Fibroblast of lung (primary cell): ENCODE measurements at places on chromosomes 12 and 14. TPM values are rescaled to one million over a fixed set of nuclear protein-coding genes. Genes with fewer than 3 reads are reported as not detected.

- no peak for DNase-seq
- H3K4me3 ChIP-seq: no peak overlapping the region
- H3K4me1 ChIP-seq: no peaks in the 10 kb centered on the region
- H3K27ac ChIP-seq: no peak overlapping the region
Observed at GRCh38 chr12:19311165-19311564, 128.1 kb upstream of the AEBP2 start.

DNA sequence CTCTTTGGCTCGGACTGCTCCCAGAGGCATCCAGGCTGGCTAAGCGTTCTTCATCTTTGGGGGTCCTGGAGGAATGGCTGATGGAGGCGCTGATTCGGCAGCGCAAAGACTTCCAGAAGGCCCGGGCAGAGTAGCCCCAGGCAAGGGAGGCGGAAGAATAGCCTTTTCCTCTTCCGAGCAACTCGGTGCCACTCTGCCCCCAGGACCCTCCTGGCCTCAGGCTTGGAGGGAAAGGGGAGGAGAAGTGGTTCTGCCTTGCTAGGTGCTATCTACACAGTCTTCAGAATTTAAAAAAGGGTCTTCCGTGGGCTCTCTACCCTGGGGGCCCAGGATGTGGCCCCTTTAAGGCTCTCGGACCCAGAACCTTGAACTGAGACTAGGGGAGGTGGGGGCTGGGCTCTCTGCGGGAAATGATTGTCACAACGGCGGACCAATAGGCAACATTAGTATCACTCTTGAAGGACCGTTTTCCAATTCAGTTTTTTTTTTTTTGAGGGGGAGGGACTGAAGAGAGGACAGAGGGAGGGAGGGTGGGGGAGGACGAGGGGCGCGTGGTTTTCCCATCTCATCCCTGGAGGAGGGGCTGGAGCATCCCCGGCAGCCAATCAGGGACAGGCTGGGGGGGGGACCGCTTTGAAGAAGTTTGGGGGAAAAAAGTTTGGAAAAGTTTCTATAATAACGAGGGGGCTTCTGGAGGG is at the start of gene NFATC4:
Gene NFATC4 (plus strand): TSS at position 671 of the 698 bp plus-strand sequence. CDS start 157 bp downstream, outside the sequence.
- peak; percentile 99 for DNase-seq
- H3K4me3 ChIP-seq: peak within 1 kb of the TSS; percentile 96
- no peaks in the 10 kb centered on the region for H3K27me3 ChIP-seq
- peaks cover 31% of the 10 kb centered on the region for H3K4me1 ChIP-seq
- H3K27ac ChIP-seq: peak within 1 kb of the TSS; percentile 98
- H3K36me3 ChIP-seq: peaks cover 7% of the 10 kb centered on the region

- no peak overlapping the region for H3K4me3 ChIP-seq
- no peak for DNase-seq
- peaks cover 12% of the 10 kb centered on the region for H3K27me3 ChIP-seq
- H3K36me3 ChIP-seq: no peaks in the 10 kb centered on the region
- peaks cover 5% of the 10 kb centered on the region for H3K4me1 ChIP-seq
Observed at GRCh38 chr12:94706250-94706661, 55.9 kb upstream of the TMCC3 start.

GRCh38 chr14:97213720-97214119 is 416.5 kb downstream of the VRK1 start:
- H3K36me3 ChIP-seq: no peaks in the 10 kb centered on the region
- H3K27me3 ChIP-seq: no peaks in the 10 kb centered on the region
- H3K4me1 ChIP-seq: no peaks in the 10 kb centered on the region
- DNase-seq: no peak
- no peak overlapping the region for H3K4me3 ChIP-seq

- H3K36me3 ChIP-seq: peaks cover 4% of the 10 kb centered on the region
- no peaks in the 10 kb centered on the region for H3K27me3 ChIP-seq
- H3K4me1 ChIP-seq: peaks cover 13% of the 10 kb centered on the region
- no peak overlapping the region for H3K4me3 ChIP-seq
- no peak overlapping the region for H3K27ac ChIP-seq
Observed at GRCh38 chr14:96091149-96091693, 52.1 kb downstream of the C14orf132 start.

DNA sequence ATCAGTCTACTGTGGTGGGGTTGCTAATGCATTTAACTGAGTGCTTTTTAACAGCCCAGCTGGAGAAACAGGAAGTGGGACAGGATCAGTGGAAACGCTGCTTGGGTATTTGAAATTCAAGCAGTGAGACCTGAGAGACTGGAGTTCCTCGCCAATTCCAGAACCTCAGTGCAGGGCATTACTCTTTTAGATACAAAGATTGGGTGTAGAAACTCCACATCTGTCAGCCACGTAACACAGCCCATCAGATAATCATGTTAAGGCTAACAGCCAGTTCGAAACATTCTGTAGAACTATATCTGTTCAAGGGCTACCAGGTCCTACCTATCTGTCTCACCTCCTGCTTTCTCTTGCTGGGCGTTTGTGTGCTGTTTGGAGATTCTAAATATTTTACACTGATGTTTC is 45.5 kb downstream of the RAD52 start:
- H3K36me3 ChIP-seq: peaks cover 18% of the 10 kb centered on the region
- no peak for DNase-seq
- no peaks in the 10 kb centered on the region for H3K4me1 ChIP-seq
- H3K27ac ChIP-seq: no peak overlapping the region
- H3K4me3 ChIP-seq: no peak overlapping the region

GRCh38 chr14:105622329-105622955 is 96.1 kb downstream of the TMEM121 start:
- H3K4me3 ChIP-seq: no peak overlapping the region
- DNase-seq: no peak
- no peak overlapping the region for H3K27ac ChIP-seq
- no peaks in the 10 kb centered on the region for H3K4me1 ChIP-seq
- no peaks in the 10 kb centered on the region for H3K27me3 ChIP-seq

GRCh38 chr14:69973846-69974245 is 94.6 kb downstream of the SMOC1 start:
- H3K27me3 ChIP-seq: no peaks in the 10 kb centered on the region
- H3K4me1 ChIP-seq: no peaks in the 10 kb centered on the region
- H3K27ac ChIP-seq: no peak overlapping the region

DNA sequence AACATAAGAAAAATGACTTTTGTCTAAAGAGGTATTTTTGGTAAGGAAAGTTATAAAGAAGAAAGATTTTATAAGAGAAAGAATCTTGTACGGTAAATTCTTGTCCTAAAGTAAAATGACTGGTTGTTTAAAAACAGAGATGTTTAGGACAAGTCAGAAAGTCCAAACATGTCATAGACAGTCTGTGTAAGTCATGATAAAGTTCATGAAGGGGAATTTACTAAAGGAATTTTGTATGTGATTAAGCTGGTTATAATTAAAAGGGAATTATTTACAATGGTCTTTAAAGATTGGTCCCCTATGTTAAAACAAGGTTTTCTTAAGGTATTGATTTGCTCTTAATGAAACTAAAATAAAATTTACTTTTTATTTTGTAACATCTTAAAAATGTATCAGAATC is 269.4 kb upstream of the CCDC196 start:
- DNase-seq: no peak
- no peaks in the 10 kb centered on the region for H3K36me3 ChIP-seq
- H3K4me3 ChIP-seq: no peak overlapping the region
- H3K27ac ChIP-seq: no peak overlapping the region
- no peaks in the 10 kb centered on the region for H3K27me3 ChIP-seq

- H3K27me3 ChIP-seq: no peaks in the 10 kb centered on the region
- H3K36me3 ChIP-seq: no peaks in the 10 kb centered on the region
- peak; percentile 79 for DNase-seq
- H3K27ac ChIP-seq: peak within 1 kb of the TSS; percentile 95
- no peaks in the 10 kb centered on the region for H3K4me1 ChIP-seq
- H3K4me3 ChIP-seq: no peak within 1 kb of the TSS
Observed at GRCh38 chr12:38905480-38906351, at the start of gene CPNE8. Gene CPNE8 (minus strand): TSS chr12:38905591. CDS start chr12:38905534, 57 bp downstream.

DNA sequence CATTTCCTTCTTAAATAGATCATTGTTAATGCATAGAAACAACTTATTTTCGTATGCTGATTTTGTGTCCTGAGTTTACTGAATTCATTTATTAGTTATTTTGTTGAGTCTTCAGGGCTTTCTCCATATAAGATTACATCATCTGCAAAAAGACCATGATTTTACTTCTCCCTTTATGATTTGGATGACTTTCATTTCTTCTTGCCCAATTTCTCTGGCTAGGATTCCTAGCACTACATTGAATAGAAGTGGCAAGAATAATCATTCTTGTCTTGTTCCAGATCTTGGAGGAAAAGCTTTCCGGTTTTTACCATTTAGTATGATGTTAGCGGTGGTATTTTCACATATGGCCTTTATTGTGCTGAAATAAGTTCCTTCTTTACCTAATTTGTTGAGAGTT is 303.0 kb upstream of the RTL1 start:
- DNase-seq: no peak
- no peaks in the 10 kb centered on the region for H3K27me3 ChIP-seq
- H3K27ac ChIP-seq: no peak overlapping the region
- no peaks in the 10 kb centered on the region for H3K4me1 ChIP-seq
- no peak overlapping the region for H3K4me3 ChIP-seq

DNA sequence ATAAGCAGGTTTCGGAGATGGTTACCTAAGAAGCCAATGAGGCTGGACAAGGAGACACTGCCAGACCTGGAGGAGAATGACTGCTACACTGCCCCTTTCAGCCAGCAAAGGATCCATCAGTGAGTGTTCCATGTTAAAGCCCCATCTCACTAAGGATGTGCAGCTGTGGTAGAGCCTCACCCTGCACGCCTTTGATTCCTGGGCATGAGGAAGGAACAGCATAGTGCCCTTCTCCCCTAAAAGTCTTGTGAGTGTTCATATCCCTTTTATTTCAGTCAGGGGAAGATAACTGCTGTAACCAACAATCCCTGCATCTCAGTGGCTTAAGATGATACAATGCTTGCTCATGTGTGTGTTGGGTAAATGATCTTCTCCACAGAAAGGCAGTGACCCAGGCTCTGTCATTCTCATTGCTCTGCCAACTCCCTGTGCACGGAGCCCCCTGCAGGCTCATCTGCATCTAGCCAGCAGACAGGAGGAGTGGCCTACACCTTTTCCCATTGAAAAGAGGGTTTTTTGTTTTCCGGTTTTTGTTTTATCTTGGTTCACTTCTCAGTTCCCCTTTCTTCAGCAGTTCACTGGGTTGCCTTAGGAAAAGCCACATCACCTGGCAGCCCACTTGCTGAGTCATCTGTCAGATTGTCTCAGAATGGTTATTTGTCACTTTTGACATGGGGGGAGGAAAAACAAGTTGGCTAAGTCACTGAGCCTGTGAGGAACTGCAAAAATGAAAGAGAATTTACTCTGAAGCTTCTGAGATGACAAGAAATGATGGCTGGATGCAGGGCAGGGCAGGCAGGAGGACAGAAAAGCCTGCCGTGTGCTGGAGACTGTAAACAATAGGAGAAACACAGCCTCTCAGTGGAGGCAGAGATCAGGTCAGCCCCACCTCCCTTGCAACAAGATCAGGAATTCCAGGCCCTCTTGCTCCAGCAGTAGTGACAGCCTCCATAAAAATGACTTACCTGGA is 193.3 kb downstream of the ANO4 start:
- no peak overlapping the region for H3K4me3 ChIP-seq
- no peak overlapping the region for H3K27ac ChIP-seq
- H3K27me3 ChIP-seq: no peaks in the 10 kb centered on the region
- peak; percentile 22 for DNase-seq
- no peaks in the 10 kb centered on the region for H3K36me3 ChIP-seq
- H3K4me1 ChIP-seq: peaks cover 9% of the 10 kb centered on the region

DNA sequence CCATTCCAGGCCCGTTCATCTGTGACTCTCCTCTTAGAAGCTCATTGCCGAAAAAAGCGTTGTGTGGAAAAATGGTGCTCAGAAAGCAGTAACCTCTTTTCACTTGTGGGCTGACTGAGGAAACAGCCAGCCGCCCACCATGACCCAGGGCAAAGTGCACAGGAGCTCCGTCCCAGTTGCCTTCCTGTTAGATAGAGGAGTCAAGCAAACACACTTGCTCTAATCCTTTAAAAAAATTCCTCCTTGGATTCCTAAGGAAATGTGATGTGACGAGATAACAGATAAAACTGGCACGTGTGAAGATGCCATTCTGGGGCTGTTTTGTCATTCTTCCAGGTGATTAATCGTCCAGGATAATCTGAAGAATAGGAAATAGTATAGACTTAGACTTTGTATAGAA is 396.8 kb upstream of the DDHD1 start:
- no peak for DNase-seq
- no peaks in the 10 kb centered on the region for H3K4me1 ChIP-seq
- H3K36me3 ChIP-seq: no peaks in the 10 kb centered on the region

DNA sequence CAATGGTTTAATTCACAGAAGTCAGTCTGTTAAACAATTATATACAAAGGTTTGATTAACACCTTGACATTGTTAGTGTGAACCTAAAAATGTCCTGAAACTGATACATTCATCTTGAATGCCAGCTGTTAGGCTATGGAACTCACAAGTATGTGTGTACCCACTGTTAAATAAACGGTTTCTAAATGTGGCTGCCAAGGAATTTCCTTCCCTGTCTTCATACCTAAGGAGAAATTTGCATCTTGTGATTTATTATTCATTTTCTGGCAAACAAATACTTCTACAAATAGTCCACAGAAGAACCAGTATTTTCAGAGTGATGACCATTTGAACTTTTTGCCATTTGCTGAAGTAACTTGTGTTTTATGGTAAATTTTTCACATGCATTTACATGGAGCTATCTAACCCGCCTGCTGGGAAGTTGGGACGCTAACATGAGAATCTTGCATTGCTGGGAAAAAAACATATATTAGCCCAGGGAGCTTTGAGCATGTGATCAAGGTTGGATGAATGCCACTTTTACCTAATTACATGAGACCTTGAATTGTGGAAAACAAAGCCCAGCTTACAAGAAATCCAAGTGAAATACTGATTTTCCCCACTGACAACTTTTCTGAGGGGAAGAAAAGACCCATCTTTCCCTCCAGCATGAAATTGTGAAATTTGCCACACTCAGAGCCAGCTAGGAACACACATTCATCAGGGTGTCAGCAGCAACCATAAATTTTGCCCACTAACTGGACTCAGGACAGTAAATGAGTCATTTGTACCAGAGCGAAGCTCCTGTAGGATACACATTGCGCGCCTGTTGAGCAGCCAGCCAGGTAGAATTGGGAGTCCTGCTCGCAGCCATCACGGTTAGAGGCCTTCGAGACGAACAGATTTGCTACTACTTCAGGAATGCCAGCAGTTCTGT is 118.0 kb downstream of the KICS2 start:
- H3K4me3 ChIP-seq: no peak overlapping the region
- peaks cover 11% of the 10 kb centered on the region for H3K4me1 ChIP-seq
- no peaks in the 10 kb centered on the region for H3K27me3 ChIP-seq
- DNase-seq: peak; percentile 75
- no peaks in the 10 kb centered on the region for H3K36me3 ChIP-seq

DNA sequence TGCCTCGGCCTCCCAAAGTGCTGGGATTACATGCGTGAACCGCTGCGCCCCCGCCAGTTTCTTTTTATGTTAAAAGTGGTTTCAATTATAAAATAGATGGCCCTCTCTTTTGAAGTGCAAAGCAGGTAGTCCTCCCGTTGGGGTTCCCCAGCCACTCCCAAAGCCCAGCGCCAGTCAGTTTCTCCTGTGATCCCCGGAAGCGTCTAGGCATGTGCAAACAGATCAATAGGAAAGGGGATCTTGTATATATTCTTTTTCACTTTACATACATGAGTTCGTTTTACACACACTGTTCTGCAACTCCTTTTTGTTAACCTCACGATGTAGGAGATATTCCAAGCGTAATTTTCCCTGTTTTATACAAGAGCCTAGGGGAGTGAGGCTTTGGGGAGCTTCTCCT is 16.3 kb upstream of the DLK1 start:
- H3K27me3 ChIP-seq: peaks cover 3% of the 10 kb centered on the region
- H3K36me3 ChIP-seq: no peaks in the 10 kb centered on the region
- no peak overlapping the region for H3K4me3 ChIP-seq
- no peak for DNase-seq
- no peak overlapping the region for H3K27ac ChIP-seq

DNAJC22 gene
- 2.4 and 5.7 TPM in 2 replicates for polyA plus RNA-seq

GNS gene
- polyA plus RNA-seq: 165 and 219 TPM in 2 replicates

NKX2-1 gene
- not detected in 2 replicates for polyA plus RNA-seq

SMIM41 gene
- 1.9 and 4.8 TPM in 2 replicates for polyA plus RNA-seq

METTL1 gene
- polyA plus RNA-seq: 16.9 and 28.5 TPM in 2 replicates

TRHDE gene
- 8.8 and 17.6 TPM in 2 replicates for polyA plus RNA-seq
